ENCODE measurements at places on chromosomes 3 and 15.

GRCh38 chr3:187497052-187497451 lies 128.9 kb downstream of the RTP4 start:
- DNase-seq, result no peak

DNA sequence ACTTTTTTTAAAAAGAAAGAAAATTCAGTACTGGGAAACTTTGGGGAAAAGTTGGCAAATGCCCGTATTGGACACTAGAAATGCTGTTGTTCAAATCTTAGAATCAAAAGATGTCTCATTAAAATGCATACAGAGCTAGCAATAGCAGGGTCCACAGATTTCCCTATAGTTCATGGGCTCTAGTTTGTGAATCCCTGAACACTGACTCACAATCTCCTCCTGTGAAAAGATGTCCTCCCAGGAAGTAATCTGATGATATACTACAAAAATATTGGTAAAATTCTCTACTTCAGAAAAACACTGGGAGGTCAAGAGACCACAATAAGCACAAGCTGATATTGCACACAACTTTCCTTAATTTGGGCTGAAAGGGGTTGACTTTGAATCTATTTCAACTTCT lies 568.4 kb upstream of the ZNF385D start:
- no peak for DNase-seq

DNA sequence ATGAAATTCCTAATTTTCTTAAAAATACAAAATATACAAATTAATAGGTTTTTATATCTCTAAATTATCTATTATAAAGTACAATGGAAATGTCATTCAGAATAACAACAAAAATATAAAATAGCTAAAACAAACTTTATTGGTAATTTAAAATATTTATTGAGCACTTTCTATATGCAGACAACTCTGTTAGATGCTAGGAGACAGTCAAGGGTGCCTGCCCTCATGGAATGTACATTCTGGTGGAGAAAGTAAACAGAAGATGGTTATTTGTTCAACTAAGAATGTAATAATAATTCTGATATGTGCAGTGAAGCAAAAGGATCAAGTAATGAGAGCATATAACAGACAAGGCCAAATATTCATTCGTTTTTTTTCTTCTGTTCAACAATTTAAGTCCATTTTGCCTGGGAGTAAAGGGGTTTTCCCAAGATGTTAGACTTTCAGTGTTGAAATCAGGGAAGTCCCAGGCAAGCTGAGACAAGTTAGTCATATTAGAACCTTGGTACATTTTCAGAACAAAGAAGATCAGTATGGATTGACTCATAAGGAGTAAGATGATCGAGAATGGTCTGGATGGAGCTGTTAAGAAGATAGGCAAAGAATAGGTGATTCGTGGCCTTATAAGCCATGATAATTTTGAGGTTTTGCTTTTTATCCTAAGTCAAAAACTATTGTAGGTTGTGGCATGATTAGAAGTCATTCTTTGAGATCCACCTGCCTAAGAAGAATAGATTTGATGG lies 150.2 kb upstream of the MLF1 start:
- DNase-seq, result no peak

GRCh38 chr15:66133247-66133885 lies 120.2 kb downstream of the MEGF11 start:
- DNase-seq, result no peak

- DNase-seq, result no peak
Measured at GRCh38 chr3:167450195-167450594, 23.6 kb downstream of the SERPINI2 start.
